BE2C (cell line): ENCODE measurements at places on chromosomes 4 and X.

DNA sequence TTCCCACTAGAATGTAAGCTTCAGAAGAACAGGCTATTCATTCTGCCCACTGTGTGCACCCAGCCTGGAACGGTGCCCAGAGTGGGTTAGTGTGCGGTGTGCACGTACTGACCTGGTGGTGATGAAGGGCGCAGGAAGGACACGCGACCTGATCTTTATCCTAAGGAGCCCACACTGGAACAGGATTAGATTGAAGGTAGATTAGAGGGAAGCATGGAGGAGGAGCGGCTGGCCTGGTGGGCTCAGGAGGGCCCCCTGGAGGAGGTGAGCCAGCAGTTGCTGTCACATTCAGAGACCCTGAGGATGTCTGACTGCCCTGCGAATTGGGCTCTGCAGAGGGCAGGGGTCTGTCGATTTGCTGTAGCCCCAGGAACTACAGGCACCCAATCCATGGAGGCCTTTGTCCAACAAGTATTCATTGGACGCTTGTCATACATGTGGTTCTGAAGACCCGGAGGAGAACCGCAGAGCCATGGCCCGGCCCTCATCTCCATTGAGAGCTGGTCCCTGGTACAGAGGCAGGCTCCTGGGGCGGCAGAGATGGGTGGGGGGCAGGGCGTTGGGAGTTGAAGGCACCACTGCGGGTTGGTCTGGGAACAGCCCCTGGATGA is 73.2 kb downstream of the HTRA3 start:
- DNase-seq = no peak

DNA sequence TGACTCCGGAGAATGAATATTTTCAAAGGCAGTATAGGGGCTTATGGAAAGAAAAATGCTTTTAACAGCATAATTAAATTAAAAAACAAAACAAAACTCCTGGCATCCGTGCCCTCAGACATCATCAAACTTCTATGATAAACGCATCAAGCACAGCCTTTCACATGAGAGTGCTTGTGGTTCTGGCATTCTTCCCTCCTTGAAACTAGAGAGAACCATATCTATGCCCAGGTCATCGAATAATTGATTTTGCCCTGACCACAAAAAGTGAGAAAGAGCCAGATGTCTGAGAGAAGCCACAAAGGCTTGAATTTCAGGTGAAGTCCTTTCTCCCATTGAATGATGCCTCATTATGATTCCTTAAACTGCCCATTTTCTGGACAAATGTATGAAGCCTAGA is 286.8 kb downstream of the CBLL2 start:
- no peak for DNase-seq

GRCh38 chr4:38670109-38670901 is 6.3 kb downstream of the KLF3 start:
- no peak for DNase-seq

DNA sequence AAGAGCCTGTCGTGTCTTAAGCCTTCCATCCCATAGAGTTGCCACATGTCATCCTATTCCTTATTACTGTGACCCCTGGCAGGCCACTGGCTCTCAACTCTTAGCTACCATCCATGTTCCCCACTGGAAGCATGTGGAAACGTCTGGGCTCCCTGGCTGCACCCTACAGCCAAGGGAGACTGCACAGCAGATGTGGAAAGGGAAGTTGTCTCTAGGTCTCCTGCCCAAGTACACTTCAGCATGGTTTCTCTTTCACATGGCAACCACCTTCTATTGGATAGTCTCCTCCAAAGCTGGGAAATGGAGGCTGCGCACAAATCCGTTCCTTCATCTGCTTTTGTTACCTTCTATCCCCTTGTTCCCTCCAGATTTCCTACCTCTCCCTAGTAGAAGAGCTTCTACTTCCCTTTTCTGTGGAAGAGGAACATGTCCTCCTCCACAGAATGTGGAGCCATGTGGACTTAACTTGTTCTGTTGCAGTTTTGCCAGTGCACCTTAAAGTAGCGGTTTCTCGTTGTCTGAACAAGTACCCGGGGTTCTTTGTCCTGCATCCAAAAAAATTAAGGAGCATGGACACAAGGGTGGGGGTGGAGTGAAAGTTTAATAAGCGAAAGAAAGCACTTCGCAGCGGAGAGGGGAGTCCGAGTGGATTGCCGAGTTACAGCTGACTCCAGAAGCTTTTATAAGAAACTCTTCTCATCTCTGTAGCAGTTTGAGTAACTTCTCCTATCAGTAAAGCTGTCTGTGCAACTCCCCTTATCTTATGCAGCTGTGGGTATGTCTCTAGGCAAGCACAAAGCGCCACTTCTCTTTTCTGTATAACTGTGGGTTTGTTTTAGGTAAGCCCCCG is 52.5 kb downstream of the HMGB2 start:
- DNase-seq = no peak

DNA sequence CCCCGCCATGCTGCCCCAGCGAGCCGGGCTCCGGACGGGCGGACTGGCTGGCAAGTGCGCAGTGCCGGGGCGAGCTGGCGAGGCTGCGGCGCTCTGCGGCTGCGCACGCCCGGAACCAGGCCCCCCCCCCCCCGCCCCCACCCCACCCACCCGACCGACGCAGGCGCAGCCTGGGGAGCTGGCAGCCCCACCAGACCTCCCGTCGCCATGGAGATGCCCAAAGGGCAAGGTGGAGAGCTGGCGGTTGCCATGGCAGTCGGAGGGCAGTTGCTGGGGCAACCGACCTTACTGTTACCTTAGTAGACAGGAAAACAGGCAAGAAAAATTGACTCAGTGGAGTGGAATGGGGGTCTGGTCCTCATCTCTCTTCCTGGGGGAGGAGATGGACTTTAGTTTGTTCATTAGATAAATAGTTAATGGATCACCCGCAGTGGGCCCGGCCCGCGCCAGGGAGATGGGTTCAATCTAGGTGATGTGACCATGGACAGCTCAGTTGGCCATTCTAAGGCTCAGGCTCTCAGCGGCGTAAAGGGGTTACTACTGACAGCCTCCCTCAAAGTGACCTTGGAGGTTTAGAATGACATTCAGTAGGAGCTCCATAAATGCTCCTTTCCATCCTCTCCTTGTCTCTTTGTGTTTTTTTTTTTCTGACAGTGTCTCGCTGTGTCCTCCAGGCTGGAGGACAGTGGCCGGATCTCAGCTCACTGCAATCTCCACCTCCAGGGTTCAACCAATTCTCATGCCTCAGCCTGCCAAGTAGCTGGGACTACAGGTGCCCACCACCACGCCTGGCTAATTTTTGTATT is at the start of gene PCSK1N:
Gene PCSK1N (minus strand): TSS at position 87 of the 806 bp plus-strand sequence. CDS start 78 bp downstream, at position 9.
- DNase-seq = peak; percentile 78

GRCh38 chr4:84796394-84796793 is 170.1 kb downstream of the WDFY3 start:
- DNase-seq = peak; percentile 29

DNA sequence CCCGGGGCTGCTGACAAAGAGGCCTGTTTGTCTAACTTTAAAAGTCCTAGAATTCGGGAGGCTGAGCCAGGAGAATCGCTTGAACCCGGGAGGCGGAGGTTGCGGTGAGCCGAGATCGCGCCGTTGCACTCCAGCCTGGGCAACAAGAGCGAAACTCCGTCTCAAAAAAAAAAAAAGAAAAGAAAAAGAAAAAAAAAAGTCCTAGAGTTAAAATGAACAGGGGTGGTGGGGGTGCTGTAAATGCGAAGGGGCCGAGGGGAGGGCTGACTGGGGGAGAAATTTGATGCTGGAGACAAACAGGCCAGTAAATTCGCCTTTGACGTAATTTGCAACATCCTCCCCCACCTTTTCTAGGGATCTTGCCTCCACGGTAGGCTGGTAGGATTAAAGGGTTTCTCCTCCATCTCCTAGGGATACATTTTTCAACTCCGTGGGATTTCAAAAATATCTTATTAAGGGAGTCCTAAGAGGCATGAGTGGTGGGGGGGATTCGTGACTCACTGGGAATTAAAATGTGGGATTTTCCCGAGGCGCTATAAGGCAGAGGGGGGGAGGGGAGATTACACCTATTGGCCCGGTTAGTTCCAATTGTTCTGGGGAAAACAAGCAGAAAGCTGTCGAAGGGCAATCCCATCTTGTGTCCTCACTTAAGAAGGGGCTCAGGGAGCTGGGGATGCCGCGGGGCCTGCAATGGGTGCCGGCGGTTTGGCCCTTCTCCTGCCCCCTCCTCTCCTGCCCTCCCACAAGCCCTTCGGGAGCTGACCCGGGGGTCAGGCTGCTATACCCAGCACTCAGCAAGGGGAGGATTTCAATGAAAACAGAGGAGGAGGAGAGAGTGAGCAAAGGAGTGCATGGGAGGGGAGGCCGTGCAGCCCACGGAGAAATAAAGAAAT is 3.0 kb upstream of the BCOR start:
- DNase-seq = no peak

DNA sequence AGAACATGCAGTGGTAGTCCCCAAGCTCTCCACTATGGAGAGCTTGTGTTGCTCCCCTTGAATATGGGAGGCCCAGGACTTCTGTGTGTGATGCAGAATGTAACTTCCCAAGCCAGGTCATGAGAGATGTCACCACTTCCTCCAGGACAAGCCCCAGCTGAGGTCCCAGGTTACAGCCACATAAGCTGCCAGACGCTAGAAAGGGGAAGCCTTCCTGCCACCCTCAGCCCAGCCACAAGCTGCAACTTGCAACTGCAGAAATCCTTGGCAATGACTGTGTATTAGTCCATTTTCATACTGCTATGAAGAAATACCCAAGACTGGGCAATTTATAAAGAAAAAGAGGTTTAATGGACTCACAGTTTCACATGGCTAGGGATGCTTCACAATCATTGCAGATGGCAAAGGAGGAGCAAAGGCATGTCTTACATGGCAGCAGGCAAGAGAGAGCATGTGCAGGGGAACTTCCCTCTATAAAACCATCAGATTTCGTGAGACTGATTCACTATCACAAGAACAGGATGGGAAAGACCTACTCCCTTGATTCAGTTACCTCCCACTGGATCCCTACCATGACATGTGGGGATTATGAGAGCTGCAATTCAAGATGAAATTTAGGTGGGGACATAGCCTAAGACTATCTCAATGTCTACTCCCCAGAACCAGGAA is 91.5 kb upstream of the DHX15 start:
- no peak for DNase-seq

GRCh38 chrX:53882331-53882730 is 161.9 kb downstream of the PHF8 start:
- DNase-seq = no peak

DNA sequence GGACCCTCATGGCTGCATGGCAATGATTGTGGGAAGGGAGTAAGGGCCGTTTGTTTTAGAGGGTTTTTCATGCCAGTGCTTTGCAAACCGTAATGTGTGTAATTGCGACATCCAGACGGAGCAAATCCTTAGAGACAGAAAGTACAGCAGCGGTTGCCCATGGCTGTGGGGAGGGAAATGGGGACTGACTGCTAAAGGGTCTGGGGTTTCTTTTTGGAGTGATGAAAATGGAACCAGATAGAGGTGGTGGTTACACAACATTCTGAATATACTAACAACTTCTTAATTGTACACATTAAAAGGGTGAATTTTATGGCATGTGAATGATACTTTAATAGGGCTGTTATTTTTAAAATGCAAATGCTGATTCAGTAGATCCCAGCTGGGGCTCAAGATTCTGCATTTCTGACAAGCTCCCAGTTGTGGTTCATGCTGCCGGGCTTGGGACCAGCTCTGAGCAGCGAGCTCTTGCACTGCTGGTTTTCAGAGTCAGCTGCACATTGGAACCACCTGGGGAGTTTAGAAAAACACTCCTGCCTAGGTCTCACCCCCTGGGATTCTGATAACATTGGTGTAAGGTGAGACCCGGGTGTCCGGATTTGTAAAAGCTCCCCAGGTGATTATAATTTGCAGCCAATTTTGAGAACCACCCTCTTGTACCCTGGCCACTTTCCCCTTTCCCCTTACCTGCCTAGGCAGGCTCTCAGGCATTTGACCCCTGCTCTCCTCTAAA is 47.7 kb downstream of the PRPS1 start:
- DNase-seq = no peak

- DNase-seq = no peak
Observed at GRCh38 chrX:144388738-144389137, 504.9 kb downstream of the UBE2NL start.

DNA sequence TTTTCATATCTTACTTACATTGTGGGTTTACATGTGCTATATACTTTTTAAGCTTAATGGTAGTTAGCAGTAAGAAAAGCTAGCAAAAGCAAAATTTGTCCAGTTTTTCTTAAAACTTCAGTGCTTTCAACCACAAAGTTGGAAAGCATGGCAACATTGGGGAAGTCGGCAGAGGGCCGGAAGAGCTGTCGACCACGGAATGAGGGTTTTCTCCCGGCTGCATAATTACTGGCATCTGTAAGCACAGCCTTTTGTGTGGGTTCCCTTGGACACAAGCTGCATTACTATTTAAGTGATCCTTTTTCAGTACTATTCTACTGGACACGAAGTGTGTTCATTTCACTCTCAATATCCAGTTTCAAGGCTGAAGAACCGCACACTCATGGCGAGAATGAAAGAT is 560.4 kb downstream of the ANKRD50 start:
- DNase-seq = no peak

DNA sequence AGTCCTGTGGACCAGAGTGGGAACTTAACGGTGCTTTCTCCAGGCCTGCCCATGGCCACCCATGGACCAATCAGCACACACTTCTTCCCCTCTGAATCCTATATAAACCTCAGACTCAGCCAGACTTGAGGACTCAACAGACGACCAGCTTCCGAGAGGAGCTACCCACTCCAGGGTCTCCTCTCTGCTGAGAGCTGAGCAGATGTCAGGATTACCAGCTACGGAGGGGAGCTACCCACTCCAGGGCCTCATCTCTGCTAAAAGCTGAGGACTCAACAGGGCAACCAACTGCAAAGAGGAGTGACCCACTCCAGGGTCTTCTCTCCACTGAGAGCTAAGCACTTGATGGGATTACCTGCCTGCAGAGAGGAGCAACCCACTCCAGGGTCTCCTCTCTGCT is 80.0 kb upstream of the DDX60 start:
- DNase-seq = no peak

DNA sequence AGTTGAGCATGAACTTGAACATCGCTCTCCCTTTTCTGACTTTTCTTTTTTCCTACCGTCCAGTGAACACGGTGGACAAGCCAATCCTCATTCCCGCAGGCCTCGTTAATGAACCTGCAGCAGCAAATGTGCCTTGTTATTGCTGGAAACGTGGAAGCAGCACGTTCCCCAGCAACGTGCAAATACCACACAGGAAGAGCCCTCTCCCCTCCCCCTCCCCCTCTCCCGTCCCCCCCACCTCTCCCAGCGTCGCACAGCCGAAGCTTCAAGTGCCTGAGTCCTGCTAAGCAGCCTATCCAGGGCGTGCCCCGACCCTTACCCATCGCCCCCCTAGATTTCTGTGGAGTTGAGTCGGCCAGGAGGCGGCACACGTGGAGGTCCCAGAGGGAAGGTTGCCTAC is 219.9 kb downstream of the BCOR start:
- DNase-seq = no peak

DNA sequence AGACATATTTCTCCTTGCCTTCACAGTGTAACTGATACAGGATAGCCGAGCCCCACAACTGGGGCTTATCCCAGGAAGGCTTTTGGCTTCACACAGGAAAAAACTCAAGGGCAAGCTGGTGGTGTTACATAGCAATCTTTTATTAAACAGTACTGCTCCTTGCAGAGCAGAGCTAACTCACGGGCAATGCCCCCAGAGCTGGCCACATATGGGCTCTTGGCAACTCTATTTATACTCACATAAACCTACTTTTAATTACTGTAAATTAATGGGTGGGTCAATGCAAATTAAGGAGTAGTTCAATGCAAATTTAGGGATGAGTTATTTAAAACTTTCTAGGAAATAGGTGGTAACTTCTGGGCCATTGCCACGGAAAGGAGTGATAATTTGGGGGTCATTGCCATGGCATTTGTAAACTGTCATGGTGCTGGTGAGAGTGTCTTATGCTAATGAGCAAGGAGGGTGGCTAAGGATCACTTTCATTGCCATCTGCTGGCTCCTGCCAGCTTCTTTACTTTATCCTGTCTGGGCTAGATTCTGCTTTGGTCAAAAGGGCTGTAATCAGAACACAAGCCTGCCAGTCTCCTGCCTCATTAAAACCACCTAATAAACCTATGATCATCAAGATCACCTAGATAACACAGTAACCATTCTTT is 288.8 kb downstream of the CENPC start:
- no peak for DNase-seq
